NCI-H446 treated with DMSO at 0.1 percent for 48 hours (cell line): ENCODE measurements at places on chromosomes 2 and 18.

- DNase-seq: no peak
These were observed 120.4 kb upstream of the KLF7 start for GRCh38 chr2:207286106-207286505.

DNA sequence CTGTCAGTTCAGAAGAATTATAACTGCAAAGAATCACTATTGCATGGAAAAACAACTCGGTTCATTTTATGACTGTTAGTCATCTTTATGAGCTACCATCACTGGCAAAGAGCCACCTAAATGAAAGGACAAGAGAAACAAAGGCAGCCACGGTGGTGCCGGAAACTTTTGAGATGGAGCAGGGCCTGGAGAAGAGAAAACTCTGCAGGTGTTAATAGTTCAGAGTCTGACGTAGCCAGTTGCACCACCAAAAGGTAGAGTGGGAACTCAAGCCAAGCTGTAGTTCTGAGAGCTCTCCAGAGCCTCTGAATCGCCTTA lies 110.9 kb downstream of the FTCDNL1 start:
- no peak for DNase-seq

DNA sequence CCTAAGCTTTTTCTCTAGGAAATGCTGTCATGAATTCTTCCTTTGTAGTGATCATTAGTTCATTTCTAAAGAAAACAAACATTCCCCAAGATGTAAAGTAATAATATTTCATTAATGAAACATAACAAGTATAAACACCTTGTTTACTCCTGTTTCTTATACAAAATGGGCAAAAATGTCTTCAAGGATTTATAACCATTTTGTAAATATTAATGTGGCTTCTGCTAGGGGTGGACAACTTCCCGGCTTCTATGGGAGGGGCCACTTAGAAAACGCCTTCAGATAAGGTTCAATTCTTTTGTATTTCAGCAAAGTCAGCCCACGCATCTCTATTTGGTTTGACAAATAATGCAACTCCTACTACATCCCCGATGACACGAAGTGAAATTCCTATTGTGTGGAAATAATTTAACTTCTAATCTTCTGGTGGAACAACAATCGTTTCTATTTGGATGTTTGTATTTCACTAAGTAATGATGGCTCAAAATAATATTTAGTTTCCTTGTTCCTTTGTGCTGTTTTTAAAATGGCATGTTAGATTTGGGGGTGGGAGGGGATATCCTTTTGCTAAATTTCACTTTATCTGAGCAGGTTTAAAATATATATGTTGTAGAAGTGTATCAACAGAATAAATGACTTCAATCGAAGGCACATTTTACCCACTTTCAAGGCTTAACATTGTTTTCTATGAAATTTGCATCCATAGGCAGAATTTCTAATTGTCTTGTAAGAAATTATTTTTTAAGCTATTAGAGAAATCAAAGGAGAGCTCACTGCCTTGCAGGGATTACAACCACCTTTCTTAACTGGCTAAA lies 14.7 kb upstream of the HOXD1 start:
- DNase-seq: no peak

DNA sequence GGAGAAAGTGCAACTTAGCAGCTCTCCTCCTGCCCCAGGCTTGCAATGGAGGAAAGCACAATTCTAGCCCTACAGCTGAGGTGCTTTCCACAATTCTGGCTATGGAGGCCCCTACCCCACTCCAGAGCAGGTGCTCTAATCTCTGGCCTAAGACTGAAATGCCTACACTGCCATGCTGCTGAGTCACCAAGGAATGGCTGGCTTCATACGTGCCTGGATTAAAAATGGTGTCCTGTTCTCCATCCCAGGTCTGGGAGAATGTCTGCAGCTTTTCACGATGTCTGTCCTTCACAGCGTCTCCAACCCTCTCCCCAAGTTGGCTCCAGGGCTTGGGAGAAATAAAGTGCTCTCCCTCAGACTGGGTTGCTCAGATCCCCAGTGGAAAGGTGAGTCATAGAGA lies 48.5 kb downstream of the MBOAT2 start:
- DNase-seq: no peak

DNA sequence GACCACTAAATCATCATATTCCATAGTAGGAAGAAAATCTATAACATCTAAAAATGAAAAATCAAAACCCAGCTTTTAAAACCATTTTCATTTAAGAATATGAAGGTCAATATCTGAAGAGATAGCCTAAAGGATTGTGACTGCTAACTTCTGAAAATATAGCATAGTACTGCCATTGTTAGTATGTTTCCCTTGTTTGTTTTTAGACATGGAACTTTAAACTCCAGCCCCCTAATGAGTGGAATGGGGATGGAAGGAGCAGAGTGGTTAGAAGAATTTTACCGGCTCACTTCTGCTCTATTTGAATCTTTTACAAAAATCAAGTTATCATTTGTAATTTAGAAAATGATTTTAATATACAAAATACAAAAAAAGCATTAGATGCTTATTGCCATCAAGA lies 169.0 kb downstream of the CD226 start:
- DNase-seq: no peak

GRCh38 chr2:67388680-67389079 lies 8.5 kb upstream of the ETAA1 start:
- DNase-seq: no peak

DNA sequence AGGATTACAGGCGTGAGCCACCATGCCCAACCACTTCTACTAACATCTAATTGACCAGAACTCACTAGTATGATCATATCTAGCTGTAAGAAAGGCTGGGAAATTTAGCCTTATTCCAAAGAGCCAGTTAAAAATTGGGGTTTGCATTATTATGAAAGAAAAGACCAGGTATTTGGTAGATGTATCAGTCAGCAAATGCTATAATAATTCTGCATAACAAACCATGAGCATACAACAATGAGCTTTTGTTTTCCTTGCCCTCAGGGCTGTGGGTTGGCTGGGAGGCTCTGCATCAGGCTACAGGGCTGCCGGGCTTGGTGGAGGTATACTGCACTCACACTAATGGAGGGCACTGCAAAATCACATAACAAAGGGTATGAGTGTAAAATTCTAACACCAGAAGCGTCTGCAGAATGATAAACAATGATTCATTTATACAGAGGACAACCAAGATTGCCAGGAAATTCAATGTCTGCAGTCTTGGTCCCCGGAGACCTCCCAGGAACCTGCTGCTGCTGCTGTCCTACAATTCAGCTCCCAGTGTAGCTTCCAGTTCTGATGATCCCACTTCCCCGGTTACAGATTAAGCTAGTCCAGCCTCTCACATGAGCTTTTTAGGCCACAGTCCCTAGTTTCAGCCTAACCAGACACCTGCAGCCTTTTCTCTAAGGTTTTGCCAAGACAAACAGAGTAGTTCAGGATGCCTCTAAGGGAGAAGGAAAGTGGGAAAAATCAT lies 32.2 kb upstream of the ST3GAL5 start:
- peak; percentile 19 for DNase-seq

DNA sequence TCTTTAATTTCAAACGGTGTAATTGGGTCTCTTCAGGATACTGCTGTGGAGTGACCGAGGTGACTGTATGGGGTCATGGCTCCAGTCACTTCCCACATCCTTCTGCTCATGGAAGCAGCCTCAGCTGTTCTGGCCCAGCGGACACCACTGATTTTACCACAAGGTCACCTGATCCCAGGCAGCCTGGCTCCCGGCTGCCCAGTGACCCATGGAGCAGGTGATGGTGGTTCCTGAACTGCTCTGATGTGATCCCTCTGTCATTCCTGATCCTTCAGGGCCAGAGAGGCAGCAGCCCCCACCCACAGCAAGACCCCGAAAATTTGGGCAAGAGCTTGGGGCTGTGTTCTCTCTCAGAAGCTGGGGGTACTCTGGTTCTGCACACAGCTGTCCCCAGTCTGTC lies 35.5 kb upstream of the HS6ST1 start:
- DNase-seq: no peak

DNA sequence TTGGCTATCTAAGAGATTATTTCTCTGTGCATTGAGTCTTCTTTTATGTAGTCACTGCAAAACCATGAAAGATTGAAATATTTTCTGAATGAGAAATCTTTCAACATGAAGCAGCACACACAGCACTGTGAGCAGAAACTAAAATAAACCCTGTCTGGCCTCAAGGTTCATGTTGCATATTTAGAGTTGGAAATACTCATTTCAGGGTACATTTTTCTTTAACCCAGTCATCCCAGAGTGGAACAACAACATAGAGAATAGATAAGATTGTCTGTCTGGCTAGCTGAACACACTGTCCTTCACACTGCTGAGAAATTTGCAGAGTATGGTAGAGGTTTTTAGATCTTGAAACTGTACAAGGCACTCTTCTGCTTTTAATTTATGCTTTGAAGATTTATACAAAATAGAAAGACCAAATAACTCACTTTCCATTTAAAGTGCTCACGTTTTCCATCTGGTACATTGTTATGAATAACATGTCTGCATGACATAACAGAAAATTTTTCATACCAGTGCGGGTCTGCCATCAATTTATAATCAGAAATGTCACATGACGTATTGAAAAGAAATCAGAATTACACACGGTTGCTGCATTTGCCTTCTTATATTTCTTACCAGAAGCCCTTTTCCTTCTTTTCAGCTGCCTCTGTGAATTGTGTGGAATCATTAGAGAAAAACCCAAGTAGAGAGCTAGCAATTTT lies 25.0 kb upstream of the FN1 start:
- no peak for DNase-seq

DNA sequence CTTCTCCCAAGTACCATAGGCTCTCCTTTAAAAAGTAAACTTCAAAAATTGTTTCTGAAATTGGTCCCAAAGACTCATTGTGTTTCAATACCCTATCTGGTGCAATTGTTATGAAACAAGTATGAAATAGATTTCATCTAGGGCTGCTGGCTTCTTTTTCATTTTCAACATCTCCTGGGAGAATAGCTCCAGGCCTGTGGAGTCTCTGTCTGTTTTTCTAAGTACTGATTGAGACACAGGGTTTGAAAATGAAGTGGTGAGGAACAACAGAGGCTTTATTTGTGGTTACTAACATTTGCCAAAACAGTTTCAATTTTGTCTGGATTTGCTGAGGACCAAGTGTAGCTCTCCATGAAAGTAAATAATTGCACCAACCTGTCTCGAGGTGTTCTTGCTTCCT lies 315.9 kb upstream of the LRATD1 start:
- no peak for DNase-seq

DNA sequence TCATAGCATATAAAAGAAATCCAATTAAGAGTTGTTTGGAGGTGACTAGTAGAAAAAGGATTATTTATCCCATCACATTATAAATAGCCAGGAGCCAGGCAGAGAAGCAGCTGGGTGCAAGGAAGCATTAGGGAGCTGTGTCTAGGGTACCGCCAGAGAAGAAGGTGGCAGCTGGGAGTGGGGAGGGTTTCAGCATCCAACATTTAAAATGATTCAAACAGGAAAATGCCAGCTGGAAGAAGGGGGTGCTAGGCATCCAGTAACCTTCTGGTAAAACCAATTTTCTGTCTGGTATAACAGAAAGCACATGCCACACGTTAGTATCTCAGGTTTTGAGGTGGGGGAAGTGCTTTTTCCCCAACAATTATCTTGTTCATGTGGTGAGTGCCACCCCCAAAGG lies 452.4 kb downstream of the ZEB2 start:
- DNase-seq: no peak

DNA sequence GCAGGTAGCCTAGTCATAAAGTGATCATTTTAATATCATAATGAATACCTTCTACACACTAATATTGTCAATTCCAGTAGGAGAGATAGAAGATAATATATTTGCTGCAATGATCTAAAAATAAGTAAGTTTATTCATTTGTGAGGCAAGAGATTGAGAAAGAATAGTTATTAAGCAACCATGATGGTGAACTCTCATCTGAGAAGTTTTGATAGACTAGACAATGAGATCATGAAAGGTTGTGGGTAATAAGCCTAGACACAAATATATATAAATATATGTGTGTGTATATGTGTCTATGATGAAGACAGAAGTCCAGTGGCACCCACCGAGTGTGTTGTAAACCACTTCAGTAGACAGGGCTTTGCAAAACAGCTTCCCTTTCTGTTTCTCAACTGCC lies 181.0 kb upstream of the CHST9 start:
- no peak for DNase-seq

- no peak for DNase-seq
These were observed 184.6 kb upstream of the BOD1L2 start for GRCh38 chr18:56962322-56962721.

DNA sequence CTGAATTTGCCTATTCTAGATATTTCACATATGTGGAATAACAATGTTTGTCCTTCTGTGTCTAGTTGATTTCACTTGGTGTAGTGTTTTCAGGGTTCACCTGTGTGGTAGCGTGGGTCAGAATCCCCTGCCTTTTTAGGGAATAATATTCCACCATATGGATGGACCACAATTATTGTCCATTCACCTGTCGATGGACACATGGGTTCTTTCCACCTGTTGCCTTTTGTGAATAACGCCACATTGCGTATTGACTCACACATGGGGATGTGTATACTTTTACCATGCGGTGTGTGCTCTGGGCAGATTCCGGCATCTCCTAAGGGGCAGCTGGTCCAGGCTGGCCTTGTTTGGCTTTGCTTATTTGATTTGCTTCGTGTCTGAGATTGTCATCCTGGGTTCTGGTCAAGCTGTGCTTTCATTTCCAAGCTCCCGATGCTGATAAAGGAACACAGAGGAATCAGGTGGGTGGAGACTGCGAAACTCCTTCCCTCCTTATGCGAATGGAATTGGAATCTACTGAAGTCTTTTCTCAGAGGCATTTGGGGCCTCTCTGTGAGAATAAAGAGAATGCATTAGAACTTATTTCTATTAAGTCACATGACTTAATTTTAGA lies 18.9 kb upstream of the ALLC start:
- DNase-seq: no peak

GRCh38 chr2:127358044-127358443 lies 29.7 kb downstream of the MAP3K2 start:
- DNase-seq: no peak

GRCh38 chr2:103738606-103739005 lies 976.8 kb downstream of the TMEM182 start:
- no peak for DNase-seq

- DNase-seq: no peak
These were observed 134.8 kb downstream of the GCA start for GRCh38 chr2:162478721-162479129.

DNA sequence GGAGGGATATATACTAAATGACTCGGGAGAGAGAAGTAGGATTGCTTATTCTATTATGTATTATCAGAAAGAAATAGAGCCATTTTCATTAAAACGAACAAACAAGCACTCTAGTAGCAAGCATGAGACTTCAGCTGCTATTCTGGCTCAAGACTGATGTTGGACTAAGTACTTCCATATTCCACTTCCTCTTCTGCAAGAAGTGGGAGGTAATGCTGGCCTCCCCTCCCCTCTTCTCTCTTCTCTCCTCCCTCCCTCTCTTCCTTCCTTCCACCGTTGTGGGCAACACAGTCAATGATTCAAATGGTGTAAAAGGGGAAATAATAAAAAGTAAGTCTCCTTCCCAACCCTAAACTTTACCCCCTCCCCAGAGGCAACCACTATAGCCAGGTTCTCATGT lies 62.6 kb downstream of the EMX1 start:
- no peak for DNase-seq

GRCh38 chr2:218482651-218483050 lies 63.7 kb downstream of the VIL1 start:
- DNase-seq: no peak

GRCh38 chr2:237413777-237414661 lies at the start of gene COL6A3:
Gene COL6A3 (minus strand): TSS chr2:237414164. CDS start chr2:237396817, 17,347 bp downstream.
- no peak for DNase-seq

- DNase-seq: no peak
These were observed 109.9 kb downstream of the SLC4A3 start for GRCh38 chr2:219737270-219737691.

GRCh38 chr18:76958692-76959341 lies 136.5 kb downstream of the ZNF236 start:
- DNase-seq: no peak

- no peak for DNase-seq
These were observed 2.0 kb downstream of the INO80C start for GRCh38 chr18:35495536-35496314.

- DNase-seq: no peak
These were observed 18.7 kb downstream of the POMC start for GRCh38 chr2:25149646-25150045.
